Neural crest cell (in vitro differentiated cells): ENCODE measurements at places on chromosomes 1 and 21.

GRCh38 chr1:29519108-29519787 lies 282.9 kb downstream of the PTPRU start:
- no peak for DNase-seq

GRCh38 chr1:46131093-46131492 lies 1.3 kb downstream of the PIK3R3 start:
- no peak for DNase-seq

DNA sequence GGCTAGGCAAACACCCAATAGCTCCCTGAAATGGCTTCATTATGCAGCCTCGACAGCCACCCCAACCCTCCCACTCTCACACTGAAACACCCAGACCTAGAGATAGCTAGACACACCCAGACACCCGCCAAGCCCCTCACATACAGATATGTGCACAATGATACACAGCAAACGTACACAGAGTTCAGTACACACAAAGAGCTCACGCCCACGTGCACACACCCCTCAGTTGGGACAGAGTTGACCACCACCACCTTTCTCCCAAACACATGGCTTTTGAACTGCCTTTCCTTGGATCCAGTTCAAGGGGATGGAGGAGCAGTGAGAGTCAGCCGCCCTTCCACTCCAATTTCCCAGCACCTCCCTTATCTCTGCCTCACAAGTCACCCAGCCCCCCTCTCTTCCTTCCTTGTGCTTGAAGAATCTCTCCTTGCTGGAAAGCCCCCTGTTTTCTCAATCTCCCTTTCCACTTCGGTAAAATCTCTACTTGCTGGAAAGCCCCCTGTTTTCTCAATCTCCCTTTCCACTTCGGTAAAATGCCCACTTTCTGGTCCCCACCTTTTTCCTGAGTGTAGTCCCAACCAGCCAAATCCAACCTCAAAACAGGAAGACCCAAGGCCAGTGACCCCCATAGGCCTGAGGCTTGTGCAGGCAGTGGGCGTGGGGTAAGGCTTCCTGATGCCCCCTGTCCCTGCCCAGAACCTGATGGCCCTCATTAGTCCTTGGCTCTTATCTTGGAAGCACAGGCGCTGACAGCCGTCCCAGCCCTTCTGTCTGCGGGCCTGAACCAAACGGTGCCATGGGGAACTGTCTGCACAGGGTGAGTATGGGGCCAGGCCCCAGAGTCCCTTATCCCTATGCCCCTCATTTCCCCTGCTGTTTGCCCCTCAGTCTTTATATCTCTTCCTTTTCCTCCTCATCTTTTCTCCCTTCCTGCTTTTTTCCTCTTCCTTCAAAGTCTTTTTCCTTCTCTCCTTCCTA lies at the start of gene ACKR1:
Gene ACKR1 (plus strand): TSS at position 715 of the 981 bp plus-strand sequence. CDS start 85 bp downstream, at position 800.
- no peak for DNase-seq

DNA sequence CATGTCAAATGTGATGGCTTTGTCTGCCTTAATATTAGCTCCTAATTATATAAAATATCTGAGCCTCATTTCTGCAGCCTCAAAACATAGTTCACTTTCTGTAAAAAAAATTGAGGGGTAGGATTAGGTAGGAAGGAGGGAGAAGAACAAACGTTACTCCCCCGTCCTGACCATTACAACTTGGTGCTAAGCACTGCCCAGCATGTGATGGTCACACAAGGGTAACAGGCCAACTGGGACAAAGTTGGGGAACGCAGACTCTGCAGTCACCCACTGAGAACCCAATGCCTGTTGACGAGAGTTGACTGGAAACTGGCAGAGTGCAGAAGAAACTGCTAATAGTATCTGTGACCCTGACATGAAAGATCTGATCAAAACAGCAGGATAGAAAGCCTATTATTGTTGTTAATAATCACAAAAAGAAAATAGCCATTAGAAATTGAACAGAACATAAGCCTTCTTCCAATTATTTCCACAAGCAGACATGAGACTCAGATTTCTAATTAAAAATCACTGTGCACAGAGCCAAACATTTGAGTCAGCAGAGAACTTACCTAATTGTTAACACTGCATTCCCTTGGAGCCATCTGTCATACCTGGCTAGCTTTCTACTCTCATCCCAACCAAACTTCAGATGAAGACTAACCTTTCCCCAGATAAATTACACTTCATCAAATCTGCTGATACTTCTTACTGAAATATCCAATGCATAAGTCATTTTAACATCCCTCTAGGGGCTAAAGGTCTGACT lies 5.5 kb downstream of the SORT1 start:
- DNase-seq, result no peak

DNA sequence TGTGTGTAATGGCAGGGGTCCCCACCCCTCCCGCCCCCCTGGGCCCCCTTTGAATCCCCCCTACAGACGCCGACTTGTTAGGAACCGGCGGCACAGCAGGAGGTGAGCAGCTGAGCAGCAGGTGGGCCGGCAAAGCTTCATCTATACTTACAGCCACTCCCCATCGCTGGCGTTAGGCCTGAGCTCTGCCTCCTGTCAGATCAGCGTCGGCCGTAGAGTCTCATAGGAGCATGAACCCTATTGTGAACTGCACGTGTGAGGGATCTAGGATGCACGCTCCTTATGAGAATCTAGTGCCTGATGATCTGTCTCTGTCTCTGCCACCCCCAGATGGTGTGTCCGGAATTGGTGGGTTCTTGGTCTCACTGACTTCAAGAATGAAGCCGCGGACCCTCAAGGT lies 14.9 kb upstream of the VPS26C start:
- no peak for DNase-seq

- no peak for DNase-seq
Measured at GRCh38 chr1:2014741-2015735, 4.1 kb upstream of the GABRD start.

- DNase-seq, result no peak
Measured at GRCh38 chr1:8004803-8005573, 21.1 kb downstream of the ERRFI1 start.
